ENCODE measurements at places on chromosomes 5 and 9.

- DNase-seq = no peak
These were observed 76.9 kb downstream of the ST8SIA4 start for GRCh38 chr5:100826133-100826532.

GRCh38 chr9:137406085-137406760 is 16.7 kb downstream of the EXD3 start:
- no peak for DNase-seq

GRCh38 chr5:179585941-179586401 is 35.6 kb downstream of the RUFY1 start:
- no peak for DNase-seq

DNA sequence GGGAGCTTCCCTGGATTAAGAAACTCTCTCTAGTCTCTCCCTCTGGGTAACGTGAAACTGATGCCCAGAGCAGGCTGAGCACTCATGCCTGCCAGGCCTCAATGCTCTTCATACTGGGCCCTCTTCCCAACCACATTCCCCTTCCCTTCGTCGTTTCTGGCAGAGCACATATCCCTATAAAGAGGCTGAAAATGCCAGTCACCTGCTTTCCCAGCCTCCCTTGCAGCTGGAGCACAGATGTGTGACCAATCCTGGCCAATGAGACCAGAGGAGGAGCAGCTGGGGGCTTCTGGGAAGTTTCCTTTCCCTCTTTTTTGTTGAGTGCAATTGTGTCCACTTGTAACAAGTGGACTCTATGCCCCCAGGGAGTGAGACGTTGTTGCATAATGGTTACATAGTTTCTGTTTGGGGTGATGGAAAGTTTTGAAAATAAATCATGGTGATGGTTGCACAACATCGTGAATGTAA is 30.2 kb upstream of the SMIM23 start:
- DNase-seq = no peak

- no peak for DNase-seq
These were observed 331.8 kb upstream of the ITGA1 start for GRCh38 chr5:52455920-52456319.

- no peak for DNase-seq
These were observed 97.9 kb upstream of the MAMDC2 start for GRCh38 chr9:69945671-69946141.

Measured in WERI-Rb-1 (cell line).